ENCODE measurements at places on chromosomes 1 and 21.
A peak's percentile ranks its signal among the peaks of the same experiment; 100 is the strongest.

DNA sequence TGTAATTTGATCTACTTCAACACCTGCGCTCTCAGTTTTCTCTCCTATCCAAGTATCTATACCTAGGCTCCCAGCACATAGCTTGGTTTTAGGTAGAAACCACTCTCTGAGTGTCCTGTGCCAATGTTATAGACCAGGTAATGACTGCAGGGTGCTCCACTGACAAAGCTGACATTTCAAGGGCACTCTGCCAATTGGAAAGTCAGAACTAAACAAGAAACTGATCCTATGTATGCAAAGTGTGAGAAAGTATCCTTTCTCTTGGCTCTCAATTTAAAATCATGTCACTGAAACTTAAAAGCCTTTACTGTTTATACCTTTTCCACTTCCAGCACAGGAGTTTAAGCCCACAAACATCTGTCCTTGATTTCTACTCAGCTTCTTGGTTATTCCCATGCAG lies 45.0 kb upstream of the AIM2 start:
- no peak for DNase-seq

DNA sequence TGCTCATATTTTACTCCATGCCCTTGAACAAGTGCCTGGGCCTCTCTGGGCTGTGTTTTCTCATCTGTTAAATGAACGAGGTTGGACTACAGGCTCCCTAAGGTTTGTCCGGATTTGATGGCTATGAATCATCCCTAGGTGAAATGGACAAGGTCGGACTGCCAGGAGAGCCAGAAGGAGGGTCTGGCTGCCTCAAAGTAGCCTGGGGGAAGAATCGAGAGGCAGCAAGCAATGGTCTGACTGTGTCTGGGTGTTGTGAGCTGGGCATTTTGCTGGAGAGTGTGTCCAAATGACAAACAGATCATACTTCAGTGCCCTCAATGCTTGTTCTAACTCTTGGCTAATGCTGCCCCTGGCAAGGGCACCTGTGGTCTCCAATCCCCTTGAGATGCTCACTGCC lies 730.9 kb downstream of the PTPRU start:
- no peak for DNase-seq

DNA sequence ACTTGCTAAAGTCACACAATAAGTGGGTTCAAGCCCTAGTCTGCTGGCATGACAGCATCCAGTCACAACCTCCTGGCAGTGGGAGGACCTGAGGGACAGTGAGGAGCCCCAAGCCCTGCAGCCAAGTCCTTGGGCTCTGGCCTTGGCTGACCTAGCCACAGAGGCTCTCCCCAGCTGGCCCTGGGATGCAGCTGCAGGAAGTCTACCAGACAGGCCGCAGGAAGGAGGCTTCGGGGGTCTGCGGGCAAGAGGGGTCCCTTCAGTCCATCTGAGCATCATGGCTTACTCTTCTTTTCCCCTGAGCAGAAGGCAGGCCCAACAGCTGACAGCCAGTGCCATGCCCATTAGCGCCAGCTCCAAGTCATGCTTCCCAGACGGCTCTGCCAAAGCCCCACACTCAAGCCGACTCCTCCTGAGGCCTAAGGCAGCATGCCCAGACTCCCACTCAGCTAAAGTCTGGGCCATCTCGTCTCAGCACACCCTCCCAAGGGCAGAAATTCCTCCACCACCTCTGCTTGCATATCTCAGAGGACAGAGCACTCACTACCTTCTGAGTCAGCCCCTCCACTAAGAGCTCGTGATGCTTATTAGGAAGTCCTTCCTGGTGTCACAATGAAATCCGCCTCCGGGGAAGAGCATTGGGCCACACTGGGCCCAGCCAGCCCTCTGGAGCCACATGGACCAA lies 20.1 kb downstream of the SLC1A7 start:
- no peak for DNase-seq

DNA sequence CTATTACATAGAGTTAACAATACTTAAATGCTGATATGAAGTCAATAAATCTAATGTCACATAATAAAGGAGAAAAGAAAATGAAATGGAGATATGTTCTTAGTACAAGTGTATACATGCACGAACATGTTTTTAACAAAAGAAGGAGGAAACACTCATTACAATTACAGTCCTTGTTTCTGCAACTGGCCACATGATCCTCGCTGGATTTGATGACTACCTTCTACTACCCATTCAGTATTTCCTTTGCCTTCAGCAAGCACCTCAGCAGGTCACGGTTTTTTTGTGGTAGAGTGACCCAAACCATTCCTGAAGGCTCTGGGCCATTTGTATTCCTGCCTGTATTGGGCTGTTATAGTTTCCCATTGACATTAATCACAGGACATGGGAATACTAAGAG lies 172.8 kb upstream of the CXADR start:
- no peak for DNase-seq

DNA sequence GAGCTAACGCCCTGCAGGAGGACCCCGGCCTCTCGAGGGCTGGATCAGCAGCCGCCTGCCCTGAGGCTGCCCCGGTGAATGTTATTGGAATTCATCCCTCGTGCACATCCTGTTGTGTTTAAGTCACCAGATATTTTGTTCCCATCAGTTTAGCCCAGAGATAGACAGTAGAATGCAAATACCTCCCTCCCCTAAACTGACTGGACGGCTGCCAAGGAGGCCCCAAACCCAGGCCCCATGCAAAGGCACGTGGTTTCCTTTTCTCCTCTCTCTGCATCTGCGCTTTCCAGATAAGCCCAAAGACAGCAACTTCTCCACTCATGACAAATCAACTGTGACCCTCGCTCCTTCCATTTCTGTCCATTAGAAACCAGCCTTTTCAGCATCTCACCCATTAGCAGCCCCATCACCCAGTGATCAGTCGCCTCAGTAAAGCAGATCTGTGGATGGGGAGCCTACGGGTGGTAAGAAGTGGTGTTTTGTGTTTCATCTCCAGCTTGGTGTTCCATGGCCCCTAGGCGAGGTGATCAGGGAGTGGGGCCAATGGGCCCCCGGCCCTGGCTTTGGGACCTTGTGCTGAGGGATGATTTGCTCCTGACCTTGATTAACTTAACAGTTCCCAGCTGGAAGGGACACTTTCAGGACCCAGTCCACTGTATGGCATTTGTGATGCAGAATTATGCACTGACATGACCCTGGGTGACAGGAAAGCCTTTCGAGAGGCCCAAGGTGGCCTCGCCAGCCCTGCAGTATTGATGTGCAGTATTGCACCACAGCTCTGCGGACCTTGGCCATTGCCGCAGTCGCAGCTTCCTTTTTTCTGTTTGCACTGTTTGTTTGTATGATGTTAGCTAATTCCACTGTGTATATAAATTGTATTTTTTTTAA lies 5.2 kb downstream of the NPPA start:
- DNase-seq: no peak

DNA sequence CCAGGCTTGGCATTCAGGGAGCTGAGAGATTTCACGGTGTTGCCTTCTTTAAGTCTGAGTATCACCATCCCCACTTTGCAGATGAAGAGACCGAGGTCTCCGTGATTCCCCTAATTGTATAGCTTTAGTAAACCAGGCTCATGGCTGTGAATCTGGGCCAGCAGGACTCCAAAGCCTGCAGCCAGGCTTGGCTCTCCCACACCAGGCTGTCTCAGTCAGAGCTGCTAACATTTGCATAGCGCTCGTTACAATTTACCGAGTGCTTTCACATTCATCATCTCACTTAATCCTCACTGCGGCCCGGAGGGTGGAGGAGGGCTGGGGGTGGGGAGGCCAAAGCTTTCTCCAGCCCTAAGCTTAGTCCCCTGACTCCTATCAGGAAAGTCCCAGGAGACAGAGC lies 11.7 kb downstream of the C1orf94 start:
- DNase-seq: no peak

- DNase-seq: no peak
These were observed 29.6 kb downstream of the B3GALT2 start for GRCh38 chr1:193156822-193157142.

DNA sequence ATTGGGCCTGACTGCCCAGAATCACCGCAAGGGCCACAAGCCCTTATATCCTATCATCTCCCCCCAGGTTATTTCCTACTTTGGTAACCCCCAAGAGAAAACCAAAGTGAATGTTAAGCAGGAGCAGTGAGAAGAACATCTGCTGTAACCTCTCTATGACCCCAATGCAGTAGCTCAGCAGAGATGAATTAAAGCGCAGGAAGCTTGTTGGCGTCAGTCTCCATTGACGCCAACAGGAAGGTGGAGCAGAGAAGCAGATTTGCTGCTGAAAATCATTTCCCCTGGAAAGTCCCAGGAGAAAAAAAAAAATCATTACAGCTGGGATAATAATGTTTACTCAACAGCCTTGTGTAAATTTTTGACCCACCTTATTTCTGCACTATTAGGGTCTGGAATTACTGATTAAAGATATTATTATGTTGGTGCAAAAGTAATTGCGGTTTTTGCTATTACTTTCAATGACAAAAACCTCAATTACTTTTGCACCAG lies 33.2 kb upstream of the FAM163A start:
- no peak for DNase-seq

DNA sequence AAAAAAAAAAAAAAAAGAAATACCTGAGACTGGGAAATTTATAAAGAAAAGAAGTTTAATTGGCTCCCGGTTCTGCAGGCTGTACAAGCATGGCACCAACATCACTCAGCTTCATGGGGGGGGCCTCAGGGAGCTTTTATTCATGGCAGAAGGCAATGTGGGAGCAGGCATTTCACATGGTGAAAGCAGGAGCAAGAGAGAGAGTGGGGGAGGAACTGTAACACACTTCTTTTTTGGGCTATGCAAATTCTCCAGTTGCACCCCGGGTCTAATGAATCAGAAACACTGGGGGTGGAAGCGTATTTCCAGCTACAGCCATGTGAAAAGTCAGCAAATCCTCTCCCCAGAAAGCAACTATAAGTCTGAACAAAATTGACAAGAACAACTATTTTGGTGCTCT lies 11.8 kb upstream of the SOD1 start:
- DNase-seq: no peak

DNA sequence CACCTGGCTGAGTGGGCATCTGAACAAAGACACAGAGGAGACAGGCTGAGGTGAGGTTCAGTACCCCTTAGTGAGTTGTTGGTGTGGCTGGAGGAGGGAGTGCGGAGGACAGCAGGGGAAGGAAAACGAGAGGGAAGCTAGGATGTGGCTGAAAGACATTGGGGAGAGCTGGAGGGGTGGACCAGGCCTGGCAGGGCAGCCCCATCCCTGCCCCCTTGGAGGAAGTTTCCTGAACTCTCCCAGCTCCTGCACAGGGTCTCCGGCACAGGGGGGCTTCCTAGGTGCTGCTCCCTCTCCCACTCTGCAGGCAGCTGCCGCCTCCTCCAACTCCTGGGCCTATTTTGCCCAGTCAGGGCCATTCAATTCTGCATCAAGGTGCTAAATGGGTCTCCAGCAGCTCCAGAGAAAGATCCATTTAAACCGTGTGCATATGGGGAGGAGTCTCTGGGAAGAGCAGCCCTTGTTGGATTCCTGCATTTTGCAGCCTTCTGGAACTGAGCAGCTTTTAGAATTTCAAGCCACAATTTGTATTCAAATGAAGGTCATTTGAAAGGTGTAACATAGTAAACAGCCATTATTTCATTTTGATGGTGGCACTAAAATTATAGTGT lies 193.9 kb downstream of the CAMTA1 start:
- DNase-seq: no peak

DNA sequence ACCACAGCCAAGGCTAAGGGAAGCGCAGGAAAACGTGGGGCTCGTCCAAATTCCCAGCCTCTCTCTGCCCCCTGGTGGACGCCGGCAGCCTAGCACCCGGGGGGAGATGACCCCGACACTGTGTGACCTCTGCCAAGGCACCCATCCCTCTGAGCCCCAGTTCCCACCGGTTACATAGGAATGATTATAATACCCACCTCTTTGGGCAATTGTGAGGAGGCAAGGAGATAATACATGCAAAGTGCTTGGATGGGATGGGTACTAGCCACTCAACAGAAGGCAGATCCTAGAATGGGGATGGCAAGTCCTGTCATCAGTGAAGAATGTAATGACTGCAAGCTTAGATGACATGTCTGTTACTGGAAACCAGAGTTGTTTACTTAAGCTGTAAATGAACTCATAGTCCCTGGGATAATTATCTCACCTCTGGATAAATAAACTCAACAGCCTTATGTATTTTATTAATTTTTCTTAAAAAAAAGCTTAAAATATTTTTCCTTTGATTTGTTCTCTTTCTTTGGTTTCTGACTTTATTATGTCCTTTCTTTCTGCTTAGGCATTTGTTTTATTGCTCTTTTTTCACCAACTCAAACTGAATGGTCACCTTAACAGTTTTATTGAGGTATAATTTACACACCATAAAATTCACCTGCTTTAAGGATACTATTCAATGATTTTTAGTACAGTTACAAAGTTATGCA lies 11.3 kb upstream of the BMP8B start:
- DNase-seq: peak; percentile 63

GRCh38 chr1:205947024-205947423 lies 3.8 kb upstream of the SLC26A9 start:
- DNase-seq: no peak

DNA sequence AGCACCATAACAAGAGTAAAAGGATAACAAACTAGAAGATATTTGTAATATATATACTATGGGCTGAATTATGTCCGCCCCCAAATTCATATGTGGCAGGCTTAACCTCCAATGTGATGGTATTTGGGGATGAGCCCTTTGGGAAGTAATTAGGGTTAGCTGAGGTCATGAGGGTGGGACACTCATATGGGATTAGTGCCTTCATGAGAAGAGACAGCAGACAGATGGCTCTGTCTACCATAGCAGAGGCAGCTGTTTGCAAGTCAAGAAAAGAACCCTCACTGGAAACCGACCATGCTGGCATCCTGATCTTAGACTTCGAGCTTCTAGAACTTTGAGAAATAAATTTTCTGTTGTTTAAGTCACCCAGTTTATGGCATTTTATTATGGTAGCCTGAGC lies 303.6 kb downstream of the LMO4 start:
- DNase-seq: no peak

DNA sequence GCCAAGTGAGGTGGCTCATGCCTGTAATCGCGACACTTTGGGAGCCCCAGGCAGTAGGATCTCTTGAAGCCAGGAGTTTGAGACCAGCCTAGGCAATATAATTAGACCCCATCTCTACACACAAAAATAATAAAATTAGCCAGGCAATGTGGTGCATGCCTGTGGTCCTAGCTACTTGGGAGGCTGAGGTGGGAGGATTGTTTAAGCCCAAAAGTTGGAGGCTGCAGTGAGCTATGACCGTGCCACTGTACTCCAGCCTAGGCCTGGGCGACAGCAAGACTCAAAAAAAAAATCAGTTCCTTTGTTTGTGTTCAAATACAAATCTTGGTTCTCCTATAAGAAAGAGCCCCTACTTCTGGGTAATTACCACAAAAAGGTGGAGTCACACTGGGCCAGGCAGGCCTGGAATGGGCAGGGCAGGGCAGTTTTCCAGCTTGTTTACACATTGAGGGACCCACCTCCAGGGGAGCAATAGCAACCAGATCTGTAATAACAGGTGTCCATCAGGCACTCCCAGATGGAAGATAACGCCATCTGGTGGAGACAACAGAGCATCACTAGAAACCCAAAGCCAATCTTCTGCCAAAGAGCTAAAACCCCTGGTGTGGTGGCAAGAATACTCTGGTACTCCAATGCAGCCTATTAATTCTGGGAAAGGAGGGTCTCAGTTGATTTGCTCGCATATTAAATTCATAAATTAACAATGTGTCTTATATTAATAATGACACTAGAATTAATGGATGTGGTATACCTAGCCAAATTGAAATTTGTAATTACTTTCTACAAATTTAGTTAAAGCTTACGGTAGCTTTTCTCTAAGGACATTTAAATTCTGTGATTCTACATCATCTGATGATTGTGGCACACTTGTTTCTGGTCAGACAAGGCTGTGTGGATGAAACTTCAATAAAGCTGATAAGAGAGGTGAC lies 13.2 kb downstream of the PPP1R15B start:
- peak; percentile 34 for DNase-seq
